Activated CD4-positive, alpha-beta T cell treated with anti-CD3 and anti-CD28 coated beads, Interleukin-2, amount 50 U/mL, for 24 hours (primary cell): ENCODE measurements at places on chromosomes 4 and X.

DNA sequence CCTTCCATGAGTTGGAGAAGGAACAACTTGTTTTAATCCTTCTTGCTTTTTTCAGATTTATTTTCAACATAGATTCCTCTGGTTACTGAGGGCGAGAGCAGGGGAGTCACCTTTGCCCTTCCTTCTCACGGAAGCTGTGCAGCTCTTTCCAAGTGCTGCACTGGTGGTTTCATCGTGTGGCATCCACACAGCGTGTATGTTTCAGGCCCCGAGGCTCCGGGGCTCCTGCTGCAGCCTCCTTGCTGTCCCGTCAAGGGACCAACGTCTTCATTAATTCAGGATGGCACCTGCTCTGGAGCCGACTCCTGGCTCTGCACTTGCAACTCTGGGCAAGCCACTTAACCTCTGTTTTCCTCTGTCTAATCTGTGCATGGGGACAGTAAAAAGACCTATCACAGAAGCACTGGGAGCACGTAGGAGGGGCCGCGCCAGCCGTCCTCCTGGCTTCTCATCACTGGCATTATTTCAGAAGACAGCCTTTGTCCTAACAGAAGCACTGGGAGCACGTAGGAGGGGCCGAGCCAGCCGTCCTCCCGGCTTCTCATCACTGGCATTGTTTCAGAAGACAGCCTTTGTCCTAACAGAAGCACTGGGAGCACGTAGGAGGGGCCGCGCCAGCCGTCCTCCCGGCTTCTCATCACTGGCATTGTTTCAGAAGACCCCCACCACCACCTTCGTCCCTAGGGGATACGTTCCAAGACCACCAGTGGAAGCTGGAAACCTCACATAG, 117.8 kb upstream of the NKX1-1 start:
- DNase-seq = no peak

DNA sequence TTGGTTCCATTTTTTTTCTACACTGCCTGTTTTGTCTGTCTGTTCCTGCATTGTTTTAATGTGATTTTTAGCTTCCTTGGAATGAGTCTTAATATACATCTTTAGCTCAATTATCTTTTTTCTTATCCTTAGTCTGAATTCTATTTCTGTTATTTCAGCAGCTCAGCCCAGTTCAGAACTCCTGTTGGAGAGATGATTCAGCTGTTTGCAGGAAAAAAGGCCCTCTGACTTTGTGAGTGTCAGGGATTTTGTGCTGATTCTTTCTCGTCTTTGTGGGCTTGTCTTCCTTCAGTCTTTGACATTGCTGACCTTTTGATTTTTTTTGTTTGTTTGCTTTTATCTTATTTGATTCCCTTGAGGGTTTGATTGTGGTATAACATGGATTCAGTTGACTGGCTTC, 343.2 kb upstream of the TRAM1L1 start:
- DNase-seq = no peak

DNA sequence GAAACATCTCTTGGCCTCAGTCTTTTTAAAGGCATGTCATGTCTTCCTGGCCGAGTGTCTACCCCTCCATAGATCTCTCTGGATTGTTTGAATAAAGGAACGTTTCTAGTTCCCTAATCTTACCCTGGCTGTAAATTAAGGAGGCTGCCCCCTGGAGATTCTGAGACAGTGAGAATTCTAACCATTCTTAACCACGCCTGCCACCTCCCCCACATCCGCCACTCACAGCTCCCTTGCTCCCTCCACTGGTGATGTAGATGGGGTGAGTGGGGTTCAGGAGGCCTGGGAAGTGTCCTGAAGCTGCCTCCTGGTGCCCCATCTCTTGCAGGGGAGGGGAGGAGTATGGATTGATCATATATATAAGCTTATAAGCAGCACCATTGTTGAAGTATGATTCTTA, 48.0 kb upstream of the TRIM2 start:
- DNase-seq = no peak

DNA sequence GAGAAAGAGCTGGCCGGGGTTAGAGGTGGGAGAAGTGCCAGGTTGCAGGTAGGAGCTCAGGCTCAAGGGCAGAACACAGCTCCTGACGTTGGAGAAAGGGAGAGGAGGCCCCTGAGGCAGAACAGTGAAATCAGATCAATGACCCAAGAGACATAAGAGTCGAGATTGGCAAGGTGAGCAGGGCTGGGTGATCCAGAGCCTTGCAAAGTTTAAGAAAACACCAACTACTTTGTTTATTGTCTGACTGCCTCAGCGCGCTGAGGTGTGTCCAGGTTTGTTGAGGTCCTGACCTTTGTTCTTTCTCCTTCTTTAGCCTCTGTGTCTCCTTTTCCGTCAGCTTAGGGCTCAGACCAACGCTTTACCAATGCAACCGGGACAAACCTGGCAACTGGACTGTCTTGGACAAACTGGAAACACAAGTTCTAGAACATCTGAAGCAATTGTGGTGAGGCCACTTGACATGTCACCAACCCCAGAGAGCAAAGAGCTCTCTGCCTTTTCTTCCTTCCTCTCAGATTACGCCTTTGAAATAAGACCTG, 28.3 kb downstream of the CHRNA9 start:
- no peak for DNase-seq

- no peak for DNase-seq
Measured at GRCh38 chr4:175253184-175253902, 335.2 kb downstream of the ADAM29 start.

- DNase-seq = no peak
Measured at GRCh38 chr4:42344749-42345148, 52.5 kb upstream of the SHISA3 start.

GRCh38 chrX:22032084-22032483, at the start of gene PHEX:
PHEX (plus strand) TSS chrX:22032325; CDS start chrX:22033006, 681 bp downstream.
- no peak for DNase-seq

DNA sequence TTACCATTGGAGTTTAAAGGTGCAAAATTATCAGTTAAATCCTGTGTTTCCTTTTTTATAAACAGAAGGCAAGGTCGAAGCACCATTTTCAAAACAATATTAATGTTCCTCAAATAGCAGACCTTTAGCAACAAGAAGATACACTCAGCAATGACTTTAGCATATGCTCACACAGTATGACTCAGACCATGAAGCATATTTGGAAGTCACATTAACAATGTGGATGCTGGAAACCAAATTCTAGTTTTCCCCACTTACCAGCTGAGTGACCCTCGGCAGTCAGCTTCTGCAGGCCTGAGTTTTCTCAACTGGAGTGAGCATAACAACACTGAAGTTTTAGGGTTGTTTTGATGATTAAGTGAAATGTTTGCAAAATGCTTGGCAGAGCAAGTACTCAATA, 130.5 kb downstream of the ANK2 start:
- DNase-seq = no peak

GRCh38 chrX:71254092-71254963, at the start of gene ZMYM3:
ZMYM3 (minus strand) TSS chrX:71254140; CDS start chrX:71253255, 885 bp downstream.
- peak; percentile 46 for DNase-seq

GRCh38 chrX:54492340-54492739, 3.7 kb downstream of the FGD1 start:
- DNase-seq = no peak
